ENCODE measurements at places on chromosomes 7 and 10. TPM values are rescaled to one million over a fixed set of nuclear protein-coding genes. Genes with fewer than 3 reads are reported as not detected.

DNA sequence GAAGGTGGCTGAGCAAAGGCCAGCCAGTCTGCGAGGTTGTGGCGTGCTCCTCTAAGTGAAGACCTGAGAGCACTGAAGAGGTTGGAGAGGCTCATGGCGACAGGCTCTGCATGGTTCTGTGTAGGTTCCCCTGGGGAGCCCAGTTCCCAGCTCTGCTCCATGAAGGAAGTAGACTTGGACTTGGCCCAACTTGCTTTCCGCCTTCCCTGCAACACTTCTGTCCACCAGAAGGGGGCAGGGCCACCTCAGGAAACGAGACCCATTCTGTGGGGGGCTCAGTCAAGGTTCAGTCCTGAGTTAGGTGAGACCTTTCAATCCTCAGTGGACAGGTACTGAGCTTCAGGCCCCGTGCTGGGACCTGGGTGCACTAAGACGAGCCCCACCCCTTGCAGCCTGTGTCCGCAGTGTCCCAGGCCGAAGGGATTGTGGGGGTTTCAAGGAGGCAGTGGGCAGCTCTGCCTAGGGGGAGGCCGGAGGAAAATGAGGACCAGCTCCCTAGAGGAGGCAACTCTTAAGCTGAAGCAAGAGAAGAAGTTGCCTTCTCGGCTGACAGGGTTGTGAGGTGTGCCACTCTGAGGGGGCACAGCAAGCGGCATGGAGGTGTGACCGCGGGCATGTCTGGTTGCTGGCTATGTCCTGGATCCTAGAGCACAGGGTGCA is 15.0 kb upstream of the PCBD1 start:
- peak; percentile 76 for DNase-seq

DNA sequence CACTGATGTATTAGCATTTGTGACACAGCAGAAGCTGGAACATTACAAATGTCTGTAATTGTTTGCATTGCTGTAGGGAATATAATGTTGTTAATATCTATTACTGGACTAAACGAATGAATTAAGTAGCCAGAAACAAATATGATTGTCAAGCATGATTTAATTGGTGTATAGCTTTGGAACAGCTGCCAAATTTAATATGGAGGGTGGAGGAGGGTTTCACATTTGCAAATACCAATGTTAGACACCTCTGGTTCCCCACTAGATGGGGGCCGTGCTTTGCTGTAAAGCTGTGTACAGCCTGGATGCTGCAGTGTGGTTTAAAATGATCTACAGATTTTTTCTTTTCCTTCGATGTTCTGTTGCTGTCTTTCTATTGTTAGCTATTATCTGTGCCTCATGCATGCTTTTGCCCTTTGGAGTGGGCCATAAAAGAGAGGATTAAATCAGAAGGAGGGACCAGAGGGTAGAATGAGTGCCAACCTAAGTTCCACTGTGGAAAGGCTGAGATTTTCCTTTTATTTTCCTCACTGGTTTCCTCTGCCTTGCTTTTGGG is 23.1 kb downstream of the DNAJB9 start:
- DNase-seq: no peak

- no peak for DNase-seq
Observed at GRCh38 chr7:87188930-87189329, 30.6 kb downstream of the TMEM243 start.

DNA sequence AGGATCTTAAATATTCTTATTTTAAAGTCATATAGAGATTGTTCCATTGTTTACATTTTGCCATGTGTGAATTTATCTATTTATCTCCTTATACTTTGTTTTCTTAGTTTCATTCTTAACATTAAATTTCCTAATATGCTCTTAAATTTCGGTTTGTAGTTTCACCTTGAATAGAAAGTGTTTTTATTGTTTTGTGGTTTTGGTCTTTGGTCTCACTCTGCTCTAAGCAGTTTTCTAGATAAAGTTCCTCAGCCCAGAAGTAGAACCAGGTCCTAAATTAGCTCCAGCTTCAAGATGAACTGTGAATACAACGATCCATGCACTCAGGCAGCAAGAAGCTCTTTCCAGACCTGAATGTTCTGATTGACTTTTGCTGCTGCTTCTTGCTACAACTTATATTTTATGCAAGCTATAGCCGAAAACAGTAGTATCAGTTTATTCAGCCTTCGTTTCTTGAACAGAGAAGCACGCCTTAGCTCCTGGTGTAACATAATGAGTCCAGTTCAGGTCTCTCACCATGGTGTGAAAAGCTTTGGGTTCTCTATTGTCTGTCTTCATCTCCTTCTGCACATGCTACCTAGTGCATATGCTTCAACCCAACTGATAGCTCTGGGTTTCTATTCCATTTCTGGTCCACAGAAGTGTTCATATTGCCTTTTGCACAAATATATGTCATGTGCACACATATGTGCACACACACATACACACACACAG is 95.3 kb downstream of the SEM1 start:
- DNase-seq: no peak

The TAS2R41 gene
- total RNA-seq: not detected

The VGF gene
- total RNA-seq: 5.7 TPM

The EGR2 gene
- total RNA-seq: 0.83 TPM

GRCh38 chr10:66513504-66513903 is 412.3 kb upstream of the LRRTM3 start:
- DNase-seq: no peak

DNA sequence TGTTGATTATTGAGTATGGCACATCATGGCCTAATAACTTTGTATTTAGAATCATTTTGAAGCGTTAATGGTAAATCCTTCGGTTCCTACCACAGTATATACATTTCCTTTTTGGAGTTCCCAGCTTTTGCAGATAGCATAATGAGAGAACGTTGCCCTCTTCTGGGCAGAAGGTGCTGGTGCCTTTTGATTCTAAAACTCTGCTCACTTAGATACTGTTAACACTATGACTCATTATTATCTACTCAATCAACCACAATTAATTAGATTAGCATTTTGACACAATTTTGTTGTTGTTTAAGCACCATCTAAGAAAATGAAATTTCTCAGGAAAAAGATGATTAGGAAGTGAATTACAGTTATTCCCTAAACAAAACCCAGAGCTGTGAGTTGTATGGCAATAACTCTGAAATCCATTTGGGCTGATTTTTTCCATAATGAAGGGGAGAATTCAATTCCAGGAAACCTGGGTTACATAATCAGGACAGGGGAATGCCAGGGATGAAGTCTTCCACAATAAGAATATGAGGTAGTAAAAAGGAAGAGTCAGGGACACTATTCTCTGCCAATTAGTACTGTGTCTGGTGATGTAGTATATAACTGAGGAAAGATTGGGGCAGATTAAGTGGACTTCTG is 11.5 kb upstream of the DLD start:
- DNase-seq: peak; percentile 71

The NACAD gene
- total RNA-seq: 0.02 TPM

DNA sequence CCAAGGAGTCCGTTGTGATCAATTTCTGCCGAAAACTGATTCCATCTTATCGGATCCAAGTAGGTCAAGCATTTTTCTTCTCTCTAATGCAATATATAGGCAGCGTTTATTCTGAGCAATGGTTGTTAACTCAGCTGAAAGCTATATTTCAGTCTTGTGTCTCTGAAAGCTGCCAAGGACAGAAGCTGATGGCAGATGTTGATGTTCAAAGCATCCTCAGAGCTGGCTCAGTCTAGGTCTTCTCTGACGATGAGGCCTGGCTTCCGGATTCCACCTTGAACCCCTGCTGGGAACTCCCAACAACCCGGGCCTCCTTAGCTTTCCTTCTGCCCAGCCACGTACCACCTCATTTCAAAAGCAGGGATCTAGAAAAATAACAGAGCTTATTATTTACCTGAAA is 863.6 kb downstream of the NRG3 start:
- no peak for DNase-seq

GRCh38 chr10:44935201-44935965 is 24.2 kb upstream of the RASSF4 start:
- DNase-seq: no peak

The SDK1 gene
- total RNA-seq: 0.16 TPM

The SLC13A4 gene
- total RNA-seq: 0.66 TPM

DNA sequence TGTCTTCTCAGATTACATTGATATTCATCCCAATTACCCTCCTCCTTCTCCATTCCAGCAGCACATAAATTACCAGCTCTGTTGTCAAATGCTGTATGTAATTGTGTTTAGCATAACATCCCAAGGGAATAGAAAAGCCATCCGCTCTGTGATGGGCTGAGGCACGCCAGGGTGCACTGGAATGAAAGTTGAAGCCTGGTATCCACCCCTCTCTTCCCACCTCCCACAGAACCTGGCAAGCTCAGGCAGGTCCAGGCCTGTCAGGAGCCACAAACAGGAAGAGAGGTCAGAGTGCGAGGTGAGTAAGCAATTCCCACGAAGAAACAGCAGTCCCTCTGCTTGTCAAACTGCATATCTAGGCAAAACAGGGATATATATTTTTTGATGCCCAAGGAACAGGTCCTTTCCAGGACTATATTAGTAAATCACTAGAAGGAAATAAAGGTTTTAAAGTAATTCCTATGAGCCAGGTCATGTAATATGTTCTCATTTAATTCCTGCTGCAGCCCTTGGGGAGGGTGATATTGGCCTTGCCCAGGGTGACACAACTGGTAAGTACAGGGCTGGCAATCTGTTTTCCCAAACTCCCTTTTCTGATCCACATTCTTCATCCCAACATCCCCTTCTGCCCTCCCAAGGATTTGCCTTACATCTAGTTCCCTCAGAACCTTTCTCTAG is 155.6 kb upstream of the GHITM start:
- DNase-seq: peak; percentile 28

DNA sequence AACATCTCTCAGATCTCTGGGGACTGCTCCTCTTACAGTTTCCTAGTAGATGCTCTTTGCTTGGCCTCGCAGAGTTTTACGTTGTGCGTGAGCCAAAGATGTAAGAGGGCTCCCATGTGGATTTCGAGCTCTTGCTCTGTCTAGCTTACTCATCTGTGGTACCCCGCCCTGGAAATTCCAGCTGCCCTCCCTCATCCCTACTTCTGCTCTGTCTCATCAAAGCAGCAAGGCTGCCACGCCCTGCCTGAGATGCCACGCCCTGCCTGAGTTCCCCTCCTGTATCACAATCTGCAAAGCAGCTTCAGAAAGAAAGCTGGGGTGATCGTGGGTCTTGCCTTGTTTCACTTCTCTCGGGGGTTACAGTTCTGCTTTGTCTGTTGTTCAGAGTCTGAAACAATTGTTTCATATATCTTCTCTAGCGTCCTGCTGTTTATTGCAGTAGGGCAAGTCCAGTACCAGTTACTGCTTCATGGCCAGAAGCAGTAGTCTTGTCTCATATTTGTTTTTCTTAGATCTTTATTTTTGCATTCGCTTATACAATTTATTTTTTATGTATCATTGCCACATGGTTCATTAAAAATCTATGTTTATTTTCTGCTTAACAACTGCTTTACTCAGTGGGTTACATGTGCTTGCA is 36.1 kb upstream of the CCNY start:
- peak; percentile 37 for DNase-seq

The C7orf33 gene
- total RNA-seq: not detected

The OLAH gene
- total RNA-seq: not detected

- DNase-seq: no peak
Observed at GRCh38 chr7:151807846-151808245, 69.1 kb downstream of the PRKAG2 start.

The SLC18A3 gene
- not detected for total RNA-seq

The TBATA gene
- not detected for total RNA-seq

DNA sequence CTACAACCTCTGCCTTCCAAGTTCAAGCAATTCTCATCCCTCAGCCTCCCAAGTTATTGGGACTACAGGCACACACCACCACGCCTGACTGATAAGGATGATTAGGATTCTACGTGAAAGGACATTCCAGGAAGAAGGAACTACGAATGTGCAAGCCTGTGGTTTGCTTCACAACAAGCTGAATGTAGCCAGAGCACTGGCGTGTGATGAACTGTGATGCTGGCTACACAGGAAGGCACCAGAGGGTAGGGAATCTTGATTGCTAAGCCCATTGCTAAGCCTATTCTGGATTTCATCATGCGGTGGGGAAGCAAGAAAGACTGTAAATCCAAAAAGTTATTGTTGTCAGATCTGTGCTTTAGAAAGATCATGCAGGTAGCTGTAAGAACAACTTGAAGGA is 72.3 kb upstream of the SRRM3 start:
- no peak for DNase-seq

- peak; percentile 7 for DNase-seq
Observed at GRCh38 chr7:13920053-13920697, 69.3 kb downstream of the ETV1 start.

- DNase-seq: peak; percentile 91
Observed at GRCh38 chr10:133307776-133308420, 774 bp downstream of the TUBGCP2 start.

DNA sequence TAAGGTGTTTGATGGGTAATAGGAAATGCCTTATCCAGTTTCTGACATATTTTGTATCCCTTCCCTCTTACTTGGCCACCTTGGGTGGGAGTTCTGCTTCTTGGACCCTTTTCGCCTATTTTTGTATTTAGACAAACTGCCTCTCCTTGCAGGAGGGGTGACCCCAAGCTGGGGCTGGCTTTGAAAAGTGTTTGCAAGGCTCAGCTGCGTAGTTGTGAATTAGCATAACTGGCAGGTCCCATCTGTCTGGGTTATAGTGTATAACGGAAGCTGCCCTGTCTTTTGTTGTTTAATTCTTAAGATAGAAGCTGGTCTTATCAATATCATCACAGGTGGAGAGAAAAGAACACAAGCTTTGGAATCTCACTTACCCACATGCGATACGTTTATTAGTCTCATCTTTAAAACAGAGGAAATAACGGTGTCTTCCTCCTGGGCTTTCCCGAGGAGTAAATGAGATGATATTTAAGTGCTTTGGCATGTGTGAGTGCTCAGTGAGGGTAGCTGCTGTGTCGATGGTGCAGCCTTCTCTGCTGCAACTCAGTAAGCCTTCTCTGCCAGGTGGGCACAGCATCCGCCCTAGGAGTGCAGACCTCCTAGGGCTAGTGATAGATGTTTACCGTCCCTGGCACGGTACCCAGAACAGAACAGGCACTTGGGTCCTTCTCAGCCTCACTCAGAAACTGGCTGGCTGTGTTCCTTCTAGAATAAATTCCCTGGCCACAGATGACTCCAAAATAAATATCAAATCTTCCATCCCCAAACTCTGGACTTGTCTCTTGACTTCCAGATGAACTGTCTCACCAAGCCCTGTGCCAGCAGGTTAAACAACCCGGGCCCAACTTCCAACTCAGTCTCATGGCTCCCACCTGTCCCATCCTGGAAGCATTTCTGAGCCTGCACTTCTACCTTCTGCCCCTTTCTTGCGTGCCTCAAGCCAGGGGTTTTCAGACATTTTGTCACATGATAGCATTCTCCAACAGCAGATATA is 227.3 kb downstream of the GFRA1 start:
- DNase-seq: no peak

The SH2B2 gene
- 0.34 TPM for total RNA-seq

The RADIL gene
- 8.6 TPM for total RNA-seq

GRCh38 chr7:18445483-18445882 is 50.1 kb upstream of the HDAC9 start:
- DNase-seq: no peak
